ENCODE measurements at places on chromosomes 5 and 9.

- peak; percentile 81 for DNase-seq
These were observed 27.4 kb downstream of the LNPEP start for GRCh38 chr5:96963267-96963666.

GRCh38 chr5:173014671-173015070 is 31.1 kb downstream of the ATP6V0E1 start:
- DNase-seq, result no peak

GRCh38 chr9:71364186-71364955 is 242.9 kb upstream of the TRPM3 start:
- DNase-seq, result peak; percentile 67

- DNase-seq, result no peak
These were observed 1.3 kb upstream of the LCN12 start for GRCh38 chr9:136950656-136951276.

GRCh38 chr5:5887833-5888232 is 465.4 kb downstream of the ICE1 start:
- DNase-seq, result no peak

DNA sequence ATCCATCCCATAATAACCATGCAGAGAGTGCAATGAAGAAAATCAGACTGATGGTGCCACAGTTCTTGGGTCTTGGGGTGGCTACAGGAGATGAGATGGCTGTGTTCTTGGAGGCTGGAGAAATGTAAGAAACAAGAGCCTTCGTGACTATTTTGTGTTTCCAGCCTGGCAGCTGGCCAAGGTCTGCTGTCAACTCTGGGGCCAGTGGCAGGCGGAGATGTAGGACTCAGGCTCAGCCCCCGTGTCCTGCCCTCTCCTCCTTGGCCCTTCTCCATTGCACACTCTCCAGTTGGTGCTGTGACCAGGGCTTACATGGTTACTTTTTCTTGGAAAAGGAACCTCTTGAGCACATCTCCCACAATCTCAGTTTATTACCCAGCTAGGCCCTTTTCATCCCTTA is 235.4 kb downstream of the DMRT2 start:
- no peak for DNase-seq

DNA sequence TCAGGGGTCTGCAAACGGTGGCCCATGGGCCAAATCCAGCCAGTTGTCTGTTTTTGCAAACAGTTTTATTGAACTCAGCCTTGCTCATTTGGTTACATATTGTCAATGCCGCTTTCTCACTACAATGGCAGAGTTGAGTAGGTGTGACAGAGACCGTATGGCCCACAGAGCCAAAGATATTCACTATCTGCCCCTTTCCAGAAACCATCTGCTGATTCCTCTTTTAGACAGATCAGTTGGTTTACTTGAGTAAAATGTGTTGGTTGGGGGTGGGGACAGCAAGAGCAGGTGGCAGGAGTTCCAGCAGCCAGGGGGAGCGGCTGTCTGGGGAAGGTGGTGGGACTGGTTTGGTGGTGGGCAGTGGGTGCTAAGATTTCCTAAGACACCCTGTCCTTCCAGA is 54.8 kb downstream of the COL27A1 start:
- DNase-seq, result no peak

GRCh38 chr5:140607031-140607430 is 25.9 kb downstream of the CD14 start:
- no peak for DNase-seq

DNA sequence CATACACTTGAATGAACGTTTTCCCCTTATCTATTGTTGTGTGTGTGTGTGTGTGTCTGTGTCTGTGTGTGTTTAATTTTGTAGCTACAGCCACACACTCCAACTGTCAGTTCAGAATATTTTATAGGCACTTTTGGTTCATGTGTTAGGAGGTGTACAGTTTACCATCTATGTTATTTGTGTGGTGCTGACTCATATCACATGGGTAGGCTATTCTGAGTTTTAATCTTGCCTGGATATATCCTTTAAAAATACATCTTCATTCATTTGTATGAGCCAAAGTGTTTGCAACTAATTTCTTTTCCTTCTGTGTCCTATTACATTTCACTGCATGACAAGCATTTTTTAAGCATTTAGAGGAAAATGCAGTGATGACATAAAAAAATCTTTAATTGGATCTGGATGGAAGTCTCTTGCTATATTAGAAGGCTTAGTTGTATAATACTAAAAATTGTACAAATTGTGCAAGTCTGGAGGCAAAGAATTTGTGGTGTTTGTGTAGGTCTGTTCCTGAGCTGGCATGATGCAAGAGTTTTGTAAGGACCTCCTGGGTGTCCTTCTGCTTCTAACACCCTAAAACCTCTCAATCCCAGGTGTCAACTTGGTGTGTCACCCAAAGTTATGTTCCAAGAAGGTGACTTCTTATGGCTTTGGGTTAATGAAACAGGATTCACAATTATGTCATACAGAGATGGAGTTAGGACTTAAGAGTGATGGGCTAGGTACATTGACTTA is 52.4 kb upstream of the HMHB1 start:
- DNase-seq, result peak; percentile 33

DNA sequence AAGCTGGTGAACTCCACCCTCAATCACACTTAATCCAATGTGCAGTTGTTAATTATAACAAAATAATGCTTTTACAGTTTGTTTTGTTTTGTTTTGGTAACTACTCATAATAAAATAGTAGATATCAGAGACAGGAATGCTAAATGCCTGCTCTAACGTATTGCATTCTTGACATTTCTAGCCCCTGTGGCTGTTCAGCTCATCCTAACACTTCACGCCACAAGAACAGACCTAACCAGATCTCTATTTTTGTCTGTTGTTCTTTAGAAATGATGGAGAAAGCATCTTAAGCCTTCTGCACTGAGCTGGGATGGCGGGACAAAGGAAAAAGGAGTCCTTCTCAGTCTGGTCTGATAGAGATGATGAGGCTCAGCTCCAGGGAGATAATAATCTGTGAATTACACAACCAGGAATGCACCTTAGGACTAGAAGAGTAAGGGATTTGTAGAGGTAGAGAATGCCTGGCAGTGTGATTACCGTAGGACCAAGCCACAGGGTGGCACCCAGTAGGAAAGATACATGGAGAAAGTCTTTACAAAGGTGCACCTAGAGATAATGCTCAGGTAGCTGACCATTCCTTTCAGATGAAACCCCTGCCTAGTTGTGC is 628.8 kb downstream of the PDE4D start:
- DNase-seq, result peak; percentile 26

GRCh38 chr9:133352635-133353340 is 3.5 kb downstream of the SURF1 start:
- DNase-seq, result no peak

- DNase-seq, result peak; percentile 68
These were observed 52.4 kb downstream of the MELK start for GRCh38 chr9:36625006-36625615.

- no peak for DNase-seq
These were observed 98.4 kb downstream of the LMNB1 start for GRCh38 chr5:126875303-126875785.

DNA sequence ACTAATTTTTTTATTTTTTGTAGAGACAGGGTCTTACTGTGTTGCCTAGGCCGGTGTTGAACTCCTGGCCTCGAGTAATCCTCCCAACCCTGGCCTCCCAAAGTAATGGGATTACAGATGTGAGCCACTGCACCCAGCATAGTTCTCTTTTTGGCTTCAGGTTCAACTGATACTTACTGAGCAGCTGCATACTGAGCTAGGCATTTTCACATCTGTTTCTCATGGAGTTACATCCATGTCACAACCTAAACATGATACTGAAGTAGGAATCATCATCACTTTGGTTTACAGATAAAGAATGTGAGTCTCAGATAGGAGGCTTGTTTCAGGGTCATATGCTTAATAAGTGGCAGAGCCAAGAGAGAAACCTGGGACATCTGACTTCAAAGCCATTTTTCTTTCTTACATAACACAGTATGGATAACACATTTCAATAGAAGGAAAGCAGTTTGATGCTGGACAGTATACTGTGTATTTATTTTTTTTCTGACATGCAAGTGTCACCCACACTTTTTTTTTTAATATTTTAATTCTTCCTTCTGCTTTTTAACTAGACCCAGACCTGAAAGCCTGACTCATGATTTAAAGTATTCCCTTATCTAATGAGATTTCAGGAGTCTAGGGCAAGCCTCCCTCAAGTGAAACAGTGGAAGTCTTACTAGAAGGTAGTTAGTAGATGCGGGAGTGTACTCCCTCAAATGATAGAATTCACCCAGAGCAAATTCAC is 90.8 kb downstream of the HACD4 start:
- no peak for DNase-seq

GRCh38 chr5:9468060-9468388 is 77.9 kb downstream of the SEMA5A start:
- DNase-seq, result peak; percentile 90

DNA sequence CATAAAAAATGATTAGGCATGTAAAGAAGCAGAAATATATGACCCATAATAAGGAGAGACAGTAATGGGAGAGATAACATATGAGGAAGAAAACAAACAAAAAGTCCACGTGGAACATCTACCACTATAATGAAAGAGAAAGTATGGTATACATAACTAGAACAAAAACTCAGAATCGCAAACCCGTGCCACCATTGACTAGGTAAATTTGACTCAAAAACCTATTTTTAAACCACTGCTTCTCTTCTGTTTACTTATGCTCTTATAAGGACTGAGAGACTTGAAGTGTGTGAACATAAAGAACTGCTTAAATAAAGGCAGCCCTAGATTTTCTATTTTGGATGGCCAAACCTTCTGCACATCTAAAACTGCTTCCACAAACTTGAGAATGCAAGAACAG is 330.7 kb downstream of the CAAP1 start:
- no peak for DNase-seq

DNA sequence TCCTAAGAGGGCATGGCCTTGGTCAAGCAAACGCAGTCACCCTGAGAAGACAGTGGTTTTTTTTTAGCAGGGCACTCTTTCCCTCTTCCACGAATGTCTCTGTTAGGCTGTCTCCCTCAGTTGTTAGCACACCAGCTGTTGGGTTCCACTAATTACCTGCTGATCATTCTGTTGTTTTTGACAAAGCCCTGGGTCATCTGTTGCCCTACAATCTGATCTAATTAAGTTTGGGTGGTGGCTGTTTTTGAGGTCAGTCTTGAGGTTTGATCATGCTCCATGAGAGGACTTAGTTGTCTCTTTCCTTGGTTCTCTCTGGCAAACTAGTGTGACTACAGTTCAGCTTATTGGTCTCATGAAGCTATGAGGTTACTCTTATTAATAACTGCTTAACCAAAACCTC is 5.0 kb upstream of the PTPDC1 start:
- DNase-seq, result no peak

- DNase-seq, result no peak
These were observed 258.3 kb downstream of the CWC27 start for GRCh38 chr5:65026816-65027548.

- DNase-seq, result peak; percentile 54
These were observed 172.4 kb upstream of the PHYKPL start for GRCh38 chr5:178404987-178405386.

GRCh38 chr5:160001457-160001856 is 7.5 kb upstream of the TTC1 start:
- DNase-seq, result no peak

- DNase-seq, result peak; percentile 26
These were observed 93.4 kb upstream of the ITGA2 start for GRCh38 chr5:52895572-52896413.

DNA sequence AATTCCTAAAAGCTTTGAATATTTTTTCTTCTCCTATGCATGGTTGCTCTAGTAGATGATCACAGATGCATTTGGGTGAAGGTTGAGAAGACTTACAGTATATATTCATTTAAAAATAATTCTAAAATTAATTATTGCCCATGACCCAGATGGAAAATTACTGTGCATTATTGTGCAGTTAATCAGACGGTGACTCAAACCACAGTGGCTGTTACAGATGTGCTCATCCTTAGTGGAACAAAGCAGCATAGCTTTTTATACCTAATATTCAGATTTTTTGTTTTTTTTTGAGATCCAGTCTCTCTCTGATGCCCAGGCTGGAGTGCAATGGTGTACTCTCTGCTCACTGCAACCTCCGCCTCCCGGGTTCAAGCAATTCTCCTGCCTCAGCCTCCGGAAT is 10.7 kb downstream of the OR2V1 start:
- DNase-seq, result peak; percentile 43

DNA sequence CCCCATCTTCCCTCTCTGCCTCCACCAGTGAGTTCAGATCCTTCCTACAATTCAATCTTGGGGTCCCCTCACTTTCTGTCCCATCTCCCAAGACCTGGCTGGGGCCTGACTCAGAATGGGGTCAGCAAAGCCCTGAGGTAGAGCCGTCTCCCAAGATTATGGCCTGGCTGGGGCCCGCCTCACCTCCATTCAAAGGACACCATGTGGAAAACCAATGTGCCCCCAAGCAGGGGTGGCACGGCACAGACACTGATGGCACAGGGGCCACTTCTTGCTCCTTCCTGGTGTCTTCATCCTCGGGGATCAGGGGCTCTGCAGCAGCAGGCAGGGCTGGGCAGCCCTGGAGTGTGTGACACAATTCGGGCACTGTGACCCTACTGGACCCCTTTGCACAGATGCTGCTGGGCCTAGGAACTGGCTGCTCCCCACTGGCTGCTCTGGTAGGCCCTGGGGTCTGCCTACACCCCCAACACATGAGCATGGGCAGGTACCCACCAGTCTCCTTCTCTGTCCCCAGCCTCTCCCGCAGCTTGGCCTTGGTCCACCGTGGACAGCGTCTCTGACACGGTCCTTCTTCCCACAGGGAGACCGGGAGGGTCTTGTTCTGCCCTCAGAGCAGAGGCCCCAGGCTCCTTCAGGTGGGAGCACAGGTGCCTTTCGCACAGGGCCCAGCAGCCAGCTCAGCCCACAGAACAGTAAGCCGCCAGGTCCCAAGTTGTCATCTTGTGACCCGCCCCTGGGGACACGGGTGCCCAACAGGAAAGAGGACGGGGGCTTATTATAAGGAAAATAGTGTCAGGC is 89.5 kb downstream of the ADAMTS2 start:
- DNase-seq, result no peak

GRCh38 chr9:135660407-135660806 is 2.7 kb upstream of the LCN9 start:
- DNase-seq, result no peak

DNA sequence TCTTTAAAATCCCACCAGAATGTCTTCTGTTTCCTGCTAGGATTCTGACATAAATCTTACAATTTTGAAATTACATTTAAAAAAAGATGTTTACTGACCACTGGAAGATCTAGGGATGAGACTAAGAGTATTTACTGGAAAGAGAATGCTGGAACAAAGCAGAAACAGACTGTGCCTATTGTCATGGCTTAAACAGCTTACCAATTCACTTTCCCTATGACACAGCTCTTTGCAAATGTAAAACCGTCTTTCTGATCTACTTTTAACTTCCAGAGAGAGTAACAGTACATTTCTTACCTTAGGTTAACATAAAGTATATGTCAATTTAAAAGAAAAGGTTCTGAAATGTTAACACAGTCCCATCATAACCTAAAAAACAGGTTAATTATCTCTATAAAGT is 10.7 kb downstream of the GIN1 start:
- DNase-seq, result no peak

DNA sequence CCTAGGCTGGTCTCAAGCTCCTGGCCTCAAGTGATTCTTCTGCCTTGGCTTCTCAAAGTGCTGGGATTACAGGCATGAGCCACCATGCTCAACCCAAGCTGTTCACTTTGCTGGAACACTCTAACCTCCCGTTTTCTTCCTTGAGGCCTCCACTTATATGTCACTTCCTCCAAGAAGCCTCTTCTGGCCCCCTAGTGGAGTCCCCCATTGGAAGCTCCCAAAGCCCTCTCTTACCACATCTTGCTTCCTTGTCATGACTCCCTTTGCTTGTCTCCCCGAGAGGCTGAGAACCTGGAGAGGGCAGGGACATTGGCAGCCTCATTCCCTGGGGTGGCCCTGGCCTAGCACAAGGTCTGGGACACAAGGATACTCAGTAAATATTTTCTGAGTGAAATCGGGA is 80.8 kb downstream of the PDE6A start:
- DNase-seq, result no peak

Measured in fibroblast of skin of right biceps (primary cell).